Activated CD4-positive, alpha-beta T cell treated with anti-CD3 and anti-CD28 coated beads, Interleukin-2, amount 50 U/mL, for 48 hours (primary cell): ENCODE measurements at places on chromosomes 13 and 19.

DNA sequence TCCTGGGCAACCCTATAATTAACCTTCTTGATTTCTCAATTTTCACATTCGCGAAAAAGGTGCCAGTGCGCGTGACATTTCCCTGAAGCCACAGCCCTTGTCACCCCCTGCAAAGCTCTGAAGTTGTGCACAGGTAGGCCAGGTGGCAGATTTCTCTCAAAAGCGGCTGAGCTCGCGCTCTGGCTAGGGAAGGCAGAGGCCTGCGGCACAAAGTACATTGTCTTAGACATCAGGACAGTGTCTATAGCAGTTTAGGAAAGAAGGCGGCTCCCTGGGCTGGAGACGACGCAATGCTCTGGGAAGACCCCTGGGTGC is 42.9 kb upstream of the ZNF14 start:
- no peak for DNase-seq

DNA sequence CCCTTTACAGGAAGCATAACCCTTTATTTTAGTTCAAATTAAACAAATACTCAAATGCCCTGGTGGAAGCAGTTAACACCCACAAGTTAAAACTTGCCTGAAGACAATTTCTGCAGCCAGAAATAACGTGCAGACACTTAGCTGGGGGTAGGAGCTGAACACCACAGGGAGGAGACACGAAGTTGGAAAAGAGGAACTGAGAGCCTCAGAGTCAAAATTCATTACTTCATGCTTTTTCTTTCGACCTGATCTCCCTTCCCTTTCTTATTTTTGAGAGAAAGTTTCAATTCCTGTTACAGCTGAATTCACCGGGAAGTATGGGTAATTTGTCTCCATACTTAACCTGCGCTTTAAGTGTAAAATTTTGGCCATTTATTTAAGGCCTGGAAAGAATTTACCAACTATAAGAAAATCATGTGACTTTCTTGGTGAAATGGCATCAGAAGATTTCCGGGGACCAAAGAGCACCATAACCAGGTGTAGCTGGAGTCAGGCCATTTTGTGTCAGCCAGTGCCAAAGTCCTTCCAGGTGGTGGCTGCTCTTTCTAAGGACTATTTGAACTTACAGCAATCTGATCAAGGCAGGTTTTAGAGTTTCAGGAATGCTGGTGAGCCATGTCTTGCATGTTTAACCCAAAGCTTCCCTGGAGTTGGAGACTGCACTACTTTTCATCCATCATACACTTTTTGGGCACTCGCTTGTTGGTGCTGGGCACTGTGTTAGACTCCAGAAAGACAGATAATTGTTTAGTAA is 46.5 kb upstream of the RCBTB2 start:
- DNase-seq = no peak

- DNase-seq = no peak
Observed at GRCh38 chr13:44573790-44574465, 2.2 kb downstream of the TSC22D1 start.

DNA sequence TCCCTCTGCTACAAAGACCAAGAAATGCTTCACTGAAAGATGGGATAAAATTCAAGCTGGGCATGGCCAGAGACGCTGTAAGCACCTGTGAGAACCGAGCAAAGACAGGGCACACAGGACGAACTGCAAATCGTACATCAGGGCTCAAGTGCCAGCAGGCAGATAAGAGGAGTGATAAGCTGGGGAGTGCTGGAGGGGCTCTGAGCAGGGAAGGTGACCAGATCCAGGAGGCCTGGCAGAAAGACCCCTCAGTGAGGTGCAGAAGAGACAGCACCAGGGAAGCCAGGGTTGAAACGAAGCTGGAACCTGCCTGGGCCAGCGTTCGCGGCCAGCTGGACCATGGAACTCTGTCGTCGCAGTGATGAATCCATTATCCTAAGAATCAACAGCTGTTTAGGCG is 10.2 kb downstream of the RAB20 start:
- DNase-seq = no peak

DNA sequence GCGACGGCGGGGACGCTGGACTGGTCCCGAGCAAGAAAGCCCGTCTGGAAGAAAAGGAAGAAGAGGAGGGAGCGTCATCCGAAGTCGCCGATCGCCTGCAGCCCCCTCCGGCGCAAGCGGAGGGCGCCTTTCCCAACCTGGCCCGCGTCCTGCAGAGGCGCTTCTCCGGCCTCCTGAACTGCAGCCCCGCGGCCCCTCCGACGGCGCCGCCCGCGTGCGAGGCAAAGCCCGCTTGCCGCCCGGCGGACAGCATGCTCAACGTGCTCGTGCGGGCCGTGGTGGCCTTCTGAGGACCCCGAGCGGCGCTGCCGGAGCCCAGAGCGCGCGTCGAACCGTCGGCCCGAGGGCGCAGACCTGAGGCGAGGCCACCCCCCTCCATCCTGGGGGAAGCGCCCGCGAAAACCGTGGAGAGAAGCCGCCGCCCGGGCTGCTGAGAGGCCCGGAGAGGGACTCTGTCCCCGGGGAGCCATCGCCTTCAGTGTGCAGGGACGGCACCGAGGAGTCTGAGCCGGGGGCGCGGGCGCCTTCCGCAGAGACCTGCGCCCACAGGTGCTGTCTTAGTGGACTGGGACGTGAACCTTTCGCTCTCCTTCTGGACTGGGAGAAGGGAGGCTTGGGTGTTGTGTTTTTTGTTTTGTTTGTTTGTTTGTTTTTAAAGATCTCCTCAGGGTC is 3.5 kb downstream of the IER2 start:
- DNase-seq = peak; percentile 22

GRCh38 chr13:75385708-75386083 is 96.3 kb downstream of the TBC1D4 start:
- no peak for DNase-seq

- DNase-seq = no peak
Observed at GRCh38 chr13:29428310-29429181, 166.9 kb downstream of the SLC7A1 start.

- DNase-seq = no peak
Observed at GRCh38 chr13:101739382-101740178, 287.1 kb downstream of the ITGBL1 start.

GRCh38 chr19:31072451-31072850 is 276.8 kb downstream of the TSHZ3 start:
- DNase-seq = no peak

- DNase-seq = no peak
Observed at GRCh38 chr19:48424694-48425219, 21.0 kb upstream of the GRWD1 start.

DNA sequence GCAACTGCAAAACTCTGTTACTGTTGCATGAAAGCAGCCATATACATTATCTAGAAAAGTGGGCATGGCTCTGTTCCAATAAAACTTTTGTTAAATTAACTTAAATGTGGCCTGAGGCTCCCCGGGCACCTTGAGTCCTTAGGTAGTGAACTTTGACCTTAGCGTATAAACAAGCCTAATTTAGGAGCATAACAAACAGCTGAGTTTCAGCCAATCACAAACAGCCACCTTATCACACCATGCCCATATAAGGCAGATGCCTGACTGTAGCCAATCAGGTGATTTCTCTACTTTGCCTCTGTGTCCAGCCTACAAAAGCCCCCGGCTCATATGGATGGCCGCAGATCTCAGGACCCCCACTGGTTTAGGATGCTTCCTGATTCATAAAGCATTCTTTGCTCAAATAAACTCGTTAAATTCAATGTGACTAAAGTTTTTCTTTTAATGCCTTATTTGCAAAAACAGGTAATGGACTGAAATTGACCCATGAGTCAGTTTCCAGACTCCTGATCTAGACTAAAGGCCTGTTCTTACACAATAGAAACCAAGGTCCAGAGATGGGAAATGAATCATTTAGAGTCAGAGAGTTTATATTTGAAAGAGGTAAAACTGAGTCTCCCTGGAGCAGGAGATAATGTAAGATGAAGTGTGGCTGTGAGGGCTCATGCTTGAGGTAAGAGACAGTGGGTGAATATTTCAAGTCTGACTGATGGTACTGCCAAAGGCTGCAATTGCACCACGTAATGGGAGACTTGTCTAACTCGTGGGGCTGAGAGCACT is 130.2 kb downstream of the FGF9 start:
- no peak for DNase-seq

DNA sequence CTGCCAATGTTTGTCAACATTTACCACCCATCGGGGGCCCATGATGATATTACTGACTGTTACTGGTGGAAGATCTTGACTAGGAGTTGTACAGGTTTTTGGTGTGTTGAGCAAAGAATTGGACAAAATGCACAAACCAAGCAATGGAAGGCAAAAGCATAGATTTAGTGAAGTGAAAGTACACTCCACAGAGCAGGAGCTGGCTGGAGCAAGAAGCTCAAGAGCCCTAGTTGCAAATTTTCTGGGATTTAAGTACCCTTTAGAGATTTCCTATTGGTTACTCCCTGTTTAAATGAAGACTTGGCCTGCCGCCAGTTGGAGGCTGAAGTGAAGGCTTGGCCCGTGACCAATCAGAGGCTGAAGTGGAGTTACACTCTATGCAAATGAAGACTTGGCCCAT is 128.6 kb upstream of the KL start:
- DNase-seq = no peak

DNA sequence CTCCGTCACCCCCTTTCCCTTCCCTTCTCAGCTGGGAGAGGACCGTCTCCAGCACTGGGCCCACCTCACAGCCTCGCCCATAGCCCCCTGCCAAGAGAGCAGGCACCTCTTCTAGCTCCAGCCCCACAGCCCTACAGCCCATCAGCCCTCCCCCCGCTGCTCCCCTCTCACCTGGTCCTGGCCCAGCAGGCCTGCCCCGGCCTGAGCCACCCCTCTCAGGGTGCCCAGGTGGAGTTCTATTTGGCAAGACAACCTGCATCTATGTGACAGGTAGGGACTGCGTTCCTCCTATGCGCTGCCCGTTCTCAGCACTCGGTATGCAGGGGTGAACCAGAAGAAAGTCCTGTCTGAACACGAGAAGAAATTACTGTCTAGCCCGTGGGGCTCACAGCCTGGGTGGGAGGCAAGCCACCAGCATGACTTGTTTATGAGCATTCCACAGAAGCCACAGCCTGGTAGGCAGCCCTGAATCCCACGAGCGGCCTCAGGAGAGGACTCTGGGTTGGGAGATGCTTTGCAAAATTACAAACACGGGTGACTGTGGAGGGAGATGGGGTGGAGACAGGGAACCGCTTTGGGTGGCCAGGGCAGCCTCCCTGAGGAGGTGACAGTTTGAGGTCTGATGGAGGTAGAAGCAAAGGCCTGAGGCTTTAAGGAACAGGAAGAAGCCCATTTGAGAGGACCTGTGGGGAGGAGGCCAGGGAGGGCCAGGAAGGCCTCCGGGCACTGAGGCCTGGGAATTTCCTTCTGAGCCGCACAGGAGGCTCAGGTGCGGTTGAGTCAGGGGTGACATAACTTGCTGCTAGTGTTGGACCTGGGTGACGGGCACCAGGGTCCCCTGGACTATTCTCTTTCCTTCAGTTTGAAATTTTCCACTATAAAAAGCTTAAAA is 1.2 kb upstream of the PLEKHF1 start:
- DNase-seq = no peak

GRCh38 chr13:112643759-112644459 is 45.9 kb upstream of the ATP11A start:
- DNase-seq = no peak

DNA sequence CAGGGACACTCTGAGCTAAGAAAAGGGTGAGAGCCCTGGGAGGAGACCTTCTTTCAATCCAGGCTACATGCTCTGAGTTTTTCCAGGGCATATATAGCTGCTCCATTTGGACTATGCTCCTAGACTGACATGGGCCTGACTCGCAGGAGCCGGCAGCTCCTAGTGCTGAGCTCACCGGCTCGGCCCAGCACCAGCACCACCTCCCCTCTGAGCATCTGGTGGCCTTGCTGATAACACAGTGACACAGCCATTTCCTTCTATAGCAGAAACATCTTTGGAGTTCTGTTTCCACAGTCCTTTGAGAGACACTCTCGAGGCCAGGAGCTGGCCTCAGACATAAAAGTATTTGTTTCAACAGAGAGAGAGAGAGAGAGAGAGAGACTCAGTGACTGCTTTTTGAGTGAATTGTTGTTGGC is 184.9 kb downstream of the TM9SF2 start:
- no peak for DNase-seq

DNA sequence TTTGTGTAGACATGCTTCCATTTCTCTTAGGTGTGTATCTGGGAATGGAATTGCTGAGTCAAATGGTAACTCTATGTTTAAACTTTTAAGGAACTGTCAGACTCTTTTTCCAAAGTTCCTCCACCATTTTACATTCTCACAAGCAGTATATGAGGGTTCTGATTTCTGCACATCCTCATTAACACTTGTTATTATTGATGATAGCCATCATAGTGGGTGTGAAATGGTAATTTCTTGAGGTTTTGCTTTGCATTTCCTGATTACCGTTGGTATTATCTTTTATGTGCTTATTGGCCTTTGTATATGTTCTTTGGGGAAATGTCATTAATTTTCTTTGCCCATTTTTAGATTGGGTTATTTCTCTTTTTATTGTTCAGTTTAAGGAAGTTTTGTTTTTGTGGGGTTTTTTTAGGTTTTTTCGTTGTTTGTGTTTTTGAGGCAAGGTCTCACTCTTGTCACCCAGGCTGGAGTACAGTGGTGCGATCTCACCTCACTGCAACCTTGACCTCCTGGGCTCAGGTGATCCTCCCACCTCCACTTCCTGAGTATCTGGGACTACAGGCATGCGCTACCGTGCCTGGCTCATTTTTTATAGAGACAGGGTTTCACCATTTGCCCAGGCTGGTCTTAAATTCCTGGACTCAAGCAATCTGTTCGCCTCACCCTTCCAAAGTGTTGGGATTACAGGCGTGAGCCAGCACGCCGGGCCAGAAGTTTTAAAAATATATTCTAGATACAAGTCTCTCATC is 34.3 kb downstream of the NAA16 start:
- no peak for DNase-seq

GRCh38 chr13:65597839-65598818 is 1632.0 kb downstream of the PCDH9 start:
- DNase-seq = no peak
